ENCODE measurements at places on chromosomes 4 and X.

- DNase-seq: peak; percentile 81
Measured at GRCh38 chr4:71026086-71026485, 32.6 kb downstream of the DCK start.

GRCh38 chr4:176874721-176875445, 82.2 kb upstream of the VEGFC start:
- no peak for DNase-seq

DNA sequence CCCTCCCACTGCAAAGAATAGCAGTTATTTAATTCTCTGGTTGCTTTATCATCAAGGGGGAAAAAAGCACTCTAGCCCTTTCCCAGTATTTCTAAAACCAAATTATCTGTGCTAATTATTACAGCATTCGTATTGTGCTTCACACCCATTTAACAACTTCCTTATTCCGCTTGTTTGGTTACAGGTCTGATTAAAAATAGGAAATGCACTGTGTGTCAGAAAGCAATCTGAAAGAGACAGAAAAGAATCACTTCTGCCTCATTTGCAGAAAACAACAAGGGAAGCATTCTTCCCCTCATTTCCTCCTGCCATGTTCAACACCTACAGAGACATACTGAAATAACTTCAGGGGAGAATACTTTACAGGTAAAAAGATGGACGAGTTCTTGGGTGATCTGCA, 114.9 kb upstream of the MAP3K15 start:
- DNase-seq: no peak

DNA sequence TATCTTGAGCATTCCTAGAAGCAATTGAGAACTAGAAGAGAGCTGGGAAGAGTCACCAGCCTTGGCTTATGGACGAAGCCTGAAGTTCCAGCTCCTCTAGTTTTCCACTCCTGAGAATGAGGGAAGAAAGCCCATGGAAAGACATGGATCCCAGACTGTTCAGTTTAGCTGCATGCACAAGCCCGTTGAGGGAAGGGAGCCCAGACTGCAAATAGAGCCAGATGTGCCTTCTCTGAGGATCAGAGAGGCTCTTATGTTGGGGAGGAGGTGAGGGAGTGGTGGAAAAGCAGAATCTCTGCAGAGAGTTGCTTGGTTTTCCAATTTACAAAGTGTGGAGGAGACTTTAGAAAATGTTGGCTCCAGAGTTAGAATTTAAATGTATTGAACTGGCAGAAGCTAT, 69.0 kb downstream of the ASB9 start:
- no peak for DNase-seq

- DNase-seq: no peak
Measured at GRCh38 chrX:9442056-9442455, 22.8 kb upstream of the TBL1X start.

DNA sequence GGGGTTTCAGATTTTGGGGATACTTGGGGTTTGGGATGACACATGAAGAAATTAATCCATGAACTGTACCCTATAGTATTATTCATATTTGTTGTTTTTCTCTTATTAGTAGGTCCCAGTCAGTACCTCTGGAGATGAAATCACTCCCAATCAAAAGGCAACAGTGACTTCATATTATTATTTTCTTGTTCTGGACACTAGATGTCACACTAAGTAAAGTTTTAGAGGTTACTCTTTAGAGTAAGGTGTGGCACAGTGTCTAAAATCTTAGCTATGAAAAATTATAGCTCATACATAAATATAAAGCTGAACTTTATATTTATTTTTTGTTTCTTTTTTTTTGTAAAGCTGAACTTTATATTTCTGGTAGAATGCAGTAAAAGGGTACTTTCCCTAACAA, 35.1 kb downstream of the FAM114A1 start:
- DNase-seq: no peak

DNA sequence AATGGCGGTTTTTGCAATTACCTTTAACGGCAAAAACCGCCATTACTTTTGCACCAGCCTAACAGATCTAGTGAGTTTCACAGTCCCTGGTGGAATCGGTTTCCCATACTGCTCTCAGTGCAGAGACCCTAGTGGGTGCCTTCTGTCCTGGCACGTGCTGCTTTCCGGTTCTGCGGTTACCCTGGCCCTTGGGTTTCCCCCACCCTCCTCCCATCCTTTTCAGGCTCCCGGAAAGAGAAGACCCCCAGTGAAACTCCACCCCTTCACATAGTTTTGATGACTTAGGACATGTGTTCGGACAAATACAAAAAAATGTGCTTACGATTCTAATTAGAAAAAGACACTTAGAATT, 36.9 kb downstream of the NLGN3 start:
- no peak for DNase-seq

DNA sequence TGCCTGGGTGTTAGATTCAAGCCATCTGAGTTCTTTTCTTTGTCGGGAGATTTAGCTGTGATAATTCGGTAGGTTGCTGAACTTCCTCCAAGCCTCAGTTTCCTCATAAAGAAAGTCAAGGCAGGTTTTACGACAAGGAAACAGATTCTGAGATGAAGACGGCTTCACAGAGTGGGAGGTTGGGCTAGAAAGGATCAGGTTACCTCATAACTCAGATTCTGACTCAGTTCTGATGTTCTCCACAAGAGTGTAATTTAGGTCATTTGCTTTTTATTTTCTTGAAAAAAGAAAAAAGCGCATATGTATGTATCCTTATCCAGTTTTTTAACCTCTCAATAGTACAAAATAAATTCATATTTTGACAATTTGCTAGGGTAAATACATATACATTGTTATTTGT, 47.2 kb upstream of the ELOVL6 start:
- DNase-seq: no peak

DNA sequence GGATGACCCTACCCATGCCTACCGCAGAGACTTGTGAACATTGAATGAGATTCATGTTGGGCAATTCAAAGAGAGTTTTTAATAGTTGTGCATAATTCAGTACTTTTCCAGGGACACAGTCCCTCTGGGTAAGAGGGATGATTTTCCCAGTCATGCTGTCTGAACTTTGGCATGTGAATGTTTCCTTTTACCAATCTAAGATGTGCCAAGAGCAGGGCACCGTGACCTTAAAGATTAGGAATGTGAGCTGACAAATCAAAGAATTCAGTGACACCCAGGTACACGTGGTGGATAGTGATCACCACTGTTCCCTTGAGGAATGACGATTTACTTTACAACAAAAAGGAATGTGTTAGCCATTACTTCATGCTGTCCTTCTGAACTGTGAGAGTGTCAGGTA, 515.6 kb downstream of the PPARGC1A start:
- DNase-seq: no peak

DNA sequence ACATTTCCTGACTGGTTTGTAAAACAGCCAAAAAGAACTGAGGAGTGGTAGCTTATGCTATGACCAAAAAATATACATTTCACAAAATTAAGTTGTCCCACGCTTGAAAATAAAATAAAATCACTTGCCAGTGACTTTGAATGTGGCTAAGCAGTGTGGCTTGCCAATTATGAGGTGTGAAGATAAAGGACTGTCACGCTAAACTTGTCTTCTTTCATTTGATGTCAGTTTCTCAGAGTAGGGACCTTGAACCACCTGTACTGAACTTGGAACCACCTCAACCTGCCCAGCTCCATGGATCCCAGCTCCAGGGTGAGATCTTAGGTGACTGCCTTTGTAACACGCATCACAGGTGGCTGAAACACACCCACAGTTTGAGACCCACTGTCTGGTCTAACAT, 113.7 kb upstream of the TBL1X start:
- DNase-seq: no peak

DNA sequence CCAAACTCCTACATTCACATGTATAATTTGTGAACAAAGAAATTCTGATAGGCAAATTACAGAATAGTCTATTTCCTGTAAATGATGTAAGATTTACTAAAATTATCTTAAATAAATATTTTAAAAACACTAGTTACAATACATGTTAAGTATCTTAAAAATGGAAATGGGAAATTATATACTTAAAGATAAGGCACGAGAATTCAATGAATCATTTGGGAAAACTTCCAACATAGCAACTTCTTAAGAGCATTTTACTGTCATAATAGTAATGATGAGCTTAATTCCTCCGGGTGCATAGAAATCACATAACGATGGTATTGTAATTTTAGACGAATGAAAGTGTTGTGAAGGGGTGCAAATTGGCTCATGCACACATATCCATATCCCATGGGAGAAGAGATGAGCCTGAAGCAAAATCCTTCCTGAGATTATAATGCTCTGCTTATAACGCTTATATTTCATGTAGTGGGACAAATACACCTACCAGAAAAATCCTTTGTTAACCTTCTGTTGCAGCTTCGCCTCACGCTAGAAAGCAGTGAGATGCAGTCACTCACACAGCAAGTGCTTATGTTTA, 873.5 kb downstream of the PDHA2 start:
- DNase-seq: no peak

DNA sequence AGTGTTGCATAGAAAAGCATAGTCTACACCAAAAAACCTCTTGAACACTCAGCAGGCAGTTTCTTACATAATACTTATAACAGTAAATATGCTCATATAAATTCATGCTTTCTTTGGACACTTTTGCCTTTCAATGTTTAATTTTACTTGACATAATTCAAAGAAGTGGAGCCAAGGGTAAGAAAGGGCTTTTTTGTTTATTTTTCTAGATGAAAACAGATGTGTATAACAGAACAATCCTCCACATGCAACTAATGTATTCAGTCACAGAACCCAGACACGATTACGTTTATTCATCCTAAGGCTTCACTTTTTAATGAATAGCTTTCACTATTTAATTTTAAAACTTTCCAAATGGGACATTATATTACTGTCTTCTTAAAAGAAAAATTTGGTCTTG, 58.0 kb upstream of the PTPN13 start:
- no peak for DNase-seq

DNA sequence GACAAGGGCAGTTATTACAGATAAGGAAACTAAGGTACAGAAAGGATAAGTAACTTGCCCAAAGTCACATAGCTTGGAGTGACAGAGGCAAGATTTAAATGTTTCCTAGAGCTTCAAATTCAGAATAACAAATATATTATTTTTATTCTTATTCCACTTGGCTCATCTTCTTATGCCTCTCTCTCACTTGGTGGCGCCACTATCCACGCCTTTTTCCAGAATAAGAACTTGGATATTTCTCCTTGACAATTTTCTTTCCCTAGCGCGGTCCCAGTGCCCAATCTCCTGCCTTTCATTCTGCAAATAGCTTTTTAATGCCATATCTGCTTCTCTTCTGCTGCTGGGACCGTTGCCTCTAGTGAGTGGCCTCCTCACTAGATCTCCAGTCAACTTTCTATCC, 78.5 kb downstream of the MSN start:
- DNase-seq: no peak

GRCh38 chr4:52142816-52143215, 91.7 kb downstream of the SPATA18 start:
- DNase-seq: no peak

DNA sequence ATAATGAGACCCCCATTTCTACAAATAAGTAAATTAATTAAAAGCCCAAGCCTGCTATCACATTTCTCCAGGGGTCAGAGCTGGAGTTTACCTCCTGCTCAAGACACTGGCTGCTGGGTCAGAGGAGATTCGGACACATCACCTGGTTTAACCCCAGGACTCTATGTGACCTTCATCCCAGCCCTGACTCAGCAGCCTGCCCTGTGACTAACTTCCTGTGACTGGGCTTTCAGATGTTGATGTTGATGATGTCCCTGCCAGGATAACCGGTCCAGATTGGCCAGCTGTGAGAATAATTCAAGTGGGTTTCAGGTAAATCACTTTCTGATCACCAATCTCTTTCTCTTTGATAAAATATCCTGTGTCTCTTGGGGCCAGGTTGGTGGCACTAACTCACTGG, 102.4 kb upstream of the MAML3 start:
- DNase-seq: no peak

DNA sequence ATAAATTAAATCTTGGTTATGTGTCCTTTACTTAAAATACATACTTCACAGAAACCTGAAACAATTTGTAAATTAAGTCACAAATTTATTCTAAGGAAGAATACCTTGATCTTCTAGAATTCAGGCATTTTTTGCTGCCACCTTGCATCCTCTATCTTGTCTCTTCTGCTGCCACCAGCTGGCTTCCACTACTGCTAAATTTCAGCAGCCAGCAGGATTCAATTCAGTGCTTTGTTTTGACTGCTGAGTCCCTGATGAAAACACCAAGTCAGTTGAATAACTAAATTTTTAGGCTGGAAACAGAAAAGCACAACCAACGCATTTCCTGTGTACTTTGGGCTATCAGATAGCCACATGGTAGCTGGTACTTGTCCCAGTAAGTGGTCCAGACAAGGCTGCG, 2.4 kb upstream of the MBTPS2 start:
- DNase-seq: no peak

- DNase-seq: no peak
Measured at GRCh38 chr4:10047967-10048366, 26.7 kb upstream of the SLC2A9 start.

GRCh38 chr4:2286904-2287593, 25.1 kb upstream of the MXD4 start:
- DNase-seq: no peak

DNA sequence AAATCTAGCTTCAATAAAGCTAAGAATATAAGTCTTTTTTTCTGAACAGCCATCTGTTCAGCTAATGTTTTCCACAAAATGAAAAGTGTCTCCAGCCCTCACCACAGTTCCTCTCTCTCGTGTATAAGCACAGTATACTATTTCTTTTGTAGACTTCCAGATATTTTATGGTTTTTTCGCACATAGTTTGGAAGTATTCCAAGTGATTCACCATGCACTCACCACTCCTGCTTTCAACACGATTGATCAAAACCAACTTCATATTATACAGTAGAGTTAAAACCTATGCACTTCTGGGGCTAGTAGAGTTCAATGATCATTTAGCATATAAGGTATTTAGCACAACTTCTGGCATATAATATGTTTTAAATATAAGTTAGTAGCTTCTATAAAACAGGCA, 105.8 kb upstream of the DCAF12L1 start:
- peak; percentile 50 for DNase-seq

DNA sequence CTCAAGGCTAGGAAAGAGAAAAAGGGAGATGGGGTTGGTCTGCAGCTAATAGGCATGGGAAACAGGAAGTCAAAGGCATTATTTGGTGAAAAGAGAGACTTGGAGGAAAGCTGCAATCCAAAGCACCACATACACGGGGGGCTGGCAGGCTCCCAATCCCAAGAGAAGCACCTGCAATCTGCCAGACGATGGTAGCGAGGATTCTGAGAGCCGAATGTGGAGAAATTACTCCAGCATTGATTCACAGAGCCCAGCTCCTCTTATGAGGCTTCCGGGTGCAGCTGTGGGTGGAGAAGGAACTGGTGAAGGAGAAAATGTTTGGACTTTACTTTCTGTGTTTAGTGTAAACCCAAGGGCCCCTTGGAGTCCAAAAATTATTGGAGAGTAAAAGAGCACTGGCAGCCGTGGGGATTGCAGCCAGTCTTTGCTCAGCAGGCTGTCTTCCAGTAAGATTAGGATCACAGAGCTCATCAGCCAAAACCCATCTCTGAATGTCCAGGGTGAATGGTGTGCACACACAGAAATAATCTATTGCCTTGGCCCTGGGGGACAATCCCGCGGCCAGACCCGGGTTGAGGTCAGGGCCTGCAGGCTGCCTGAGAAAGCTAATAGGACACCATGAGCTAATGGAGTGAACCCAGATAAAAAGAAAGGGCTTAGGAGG, 197.6 kb downstream of the KIT start:
- DNase-seq: no peak
